ENCODE measurements at places on chromosomes 1 and 21.

- DNase-seq: no peak
Observed at GRCh38 chr1:178575611-178576361, 62.9 kb downstream of the TEX35 start.

DNA sequence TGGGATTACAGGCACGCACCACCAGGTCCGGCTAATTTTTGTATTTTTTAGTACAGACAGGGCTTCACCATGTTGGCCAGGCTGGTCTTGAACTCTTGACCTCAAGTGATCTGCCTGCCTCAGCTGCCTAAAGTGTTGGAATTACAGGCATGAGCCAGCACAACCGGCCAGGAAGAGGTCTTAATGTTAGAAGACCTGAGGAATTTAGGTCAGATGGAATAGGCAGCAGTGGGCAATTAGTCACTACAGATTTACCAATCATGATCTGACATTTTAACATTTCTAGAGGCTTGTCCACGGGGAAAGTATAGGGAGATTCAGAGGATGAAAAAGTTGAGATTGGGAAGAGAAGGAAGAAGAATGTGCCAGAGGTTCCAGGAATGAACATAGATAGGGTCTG is 8.9 kb upstream of the APP start:
- no peak for DNase-seq

- no peak for DNase-seq
Observed at GRCh38 chr1:39757501-39757900, 13.6 kb downstream of the OXCT2 start.

- no peak for DNase-seq
Observed at GRCh38 chr1:246246430-246246829, 260.6 kb downstream of the SMYD3 start.

DNA sequence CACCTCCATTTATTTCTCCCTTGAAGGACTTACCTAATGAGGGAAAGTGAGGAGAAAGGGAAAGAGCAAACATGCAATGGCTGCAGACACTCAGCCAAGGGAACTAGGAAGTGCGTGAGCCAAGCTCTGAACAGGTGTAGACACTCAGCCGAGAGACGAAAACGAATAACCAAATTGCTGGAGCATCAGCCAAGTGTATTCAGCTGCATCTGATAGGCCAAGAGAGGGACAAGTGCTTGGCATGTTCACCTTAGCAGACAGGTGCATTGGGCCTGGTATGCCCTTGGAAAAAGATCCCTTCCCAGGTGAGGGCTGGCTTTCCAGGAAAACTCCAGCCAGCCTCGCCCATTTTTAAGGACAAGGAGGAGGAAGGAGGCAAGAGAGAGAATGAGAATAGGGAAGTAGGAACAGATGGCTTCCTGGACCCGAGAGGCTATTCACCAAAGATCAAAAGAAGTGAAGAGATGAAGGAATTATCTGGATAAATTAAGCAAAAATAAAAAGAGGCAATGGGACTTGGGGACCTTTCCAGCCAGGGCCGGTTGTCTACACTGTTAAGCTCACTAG is 184.7 kb downstream of the TOMM20 start:
- no peak for DNase-seq

DNA sequence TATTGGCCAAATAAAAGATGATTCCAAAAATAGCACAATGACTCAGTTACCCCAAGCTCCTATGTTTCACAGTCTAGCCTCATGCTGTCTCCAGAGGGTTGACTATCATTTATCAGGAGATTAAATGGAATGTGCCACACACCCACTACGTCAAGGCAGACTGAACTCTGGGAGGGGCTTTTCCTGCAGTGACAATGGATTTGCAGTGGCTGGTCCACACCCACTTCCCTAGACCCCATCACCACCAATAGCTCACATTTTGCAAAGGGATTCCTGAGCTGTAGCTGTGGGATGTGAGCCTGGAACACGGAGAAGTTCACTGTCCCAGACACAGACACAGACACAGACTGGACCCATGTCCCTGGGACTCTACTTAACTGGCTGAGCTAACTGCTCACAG is 77.1 kb downstream of the HLCS start:
- no peak for DNase-seq

- no peak for DNase-seq
Observed at GRCh38 chr1:46404482-46405196, 10.5 kb downstream of the FAAH start.

GRCh38 chr1:32062867-32063230 is 9.9 kb upstream of the TMEM39B start:
- DNase-seq: no peak

GRCh38 chr1:164982545-164982944 is 374.0 kb downstream of the LMX1A start:
- no peak for DNase-seq

GRCh38 chr1:53684741-53685140 is 54.2 kb downstream of the GLIS1 start:
- no peak for DNase-seq

GRCh38 chr1:12448746-12449177 is 169.2 kb downstream of the DHRS3 start:
- DNase-seq: no peak

DNA sequence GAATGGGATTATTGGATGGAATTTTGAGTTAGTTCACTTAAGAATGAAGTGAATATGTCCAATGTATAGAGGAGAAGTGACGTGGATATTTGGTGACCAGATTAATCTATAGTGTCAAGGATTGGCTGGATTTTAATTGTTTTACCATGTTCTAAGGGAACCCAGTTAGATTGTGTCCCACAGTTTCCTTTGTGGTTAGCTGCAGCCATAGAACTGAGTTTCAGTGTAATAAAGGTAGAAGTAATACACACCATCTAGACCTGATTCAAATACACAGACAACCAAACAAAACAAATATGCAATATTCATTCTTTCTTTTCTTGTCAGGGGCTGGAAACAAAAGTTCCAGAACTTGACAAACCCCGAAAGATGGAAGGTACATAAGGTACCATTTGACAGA is 88.0 kb upstream of the RGS18 start:
- DNase-seq: no peak

DNA sequence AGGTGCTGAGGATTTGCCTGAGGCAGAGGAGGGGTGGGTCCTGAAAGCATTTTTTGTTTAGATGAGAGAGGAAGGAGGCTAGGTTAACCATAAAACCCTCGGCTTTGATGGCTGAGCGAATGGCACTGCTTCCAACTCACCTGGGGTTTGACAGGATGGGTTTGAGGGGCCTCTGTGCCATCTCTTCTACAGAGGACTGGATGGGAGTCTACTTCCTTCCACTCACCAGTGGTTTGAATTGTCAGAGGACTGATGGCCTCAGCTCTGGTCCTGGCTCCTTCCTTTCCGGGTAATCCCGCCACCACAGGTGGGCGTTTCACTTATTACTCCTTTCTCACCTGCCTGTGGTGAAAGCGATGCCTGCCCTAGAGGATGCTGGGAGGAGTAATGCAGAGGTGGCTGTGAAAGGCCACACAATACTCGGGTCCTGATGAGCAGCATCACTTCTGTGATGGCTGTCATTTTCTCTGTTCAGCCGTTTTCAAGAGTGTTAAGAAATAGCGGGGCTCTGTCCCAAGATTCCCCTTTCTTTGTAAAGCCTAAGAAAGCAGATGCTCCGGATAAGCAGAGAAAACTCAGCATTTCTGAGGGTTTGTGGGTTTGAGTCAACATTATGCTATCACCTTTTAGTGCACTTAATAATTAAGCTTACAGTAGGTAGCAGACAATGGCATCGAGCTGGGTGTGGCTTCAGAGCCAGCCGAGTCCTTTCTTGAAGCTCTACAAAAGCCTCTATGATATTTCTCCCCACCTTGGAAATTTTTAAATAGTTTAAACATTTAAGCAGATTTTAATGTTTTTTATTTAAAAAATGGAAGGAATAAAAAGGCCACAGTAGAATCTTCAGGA is 220.7 kb downstream of the HLX start:
- no peak for DNase-seq

DNA sequence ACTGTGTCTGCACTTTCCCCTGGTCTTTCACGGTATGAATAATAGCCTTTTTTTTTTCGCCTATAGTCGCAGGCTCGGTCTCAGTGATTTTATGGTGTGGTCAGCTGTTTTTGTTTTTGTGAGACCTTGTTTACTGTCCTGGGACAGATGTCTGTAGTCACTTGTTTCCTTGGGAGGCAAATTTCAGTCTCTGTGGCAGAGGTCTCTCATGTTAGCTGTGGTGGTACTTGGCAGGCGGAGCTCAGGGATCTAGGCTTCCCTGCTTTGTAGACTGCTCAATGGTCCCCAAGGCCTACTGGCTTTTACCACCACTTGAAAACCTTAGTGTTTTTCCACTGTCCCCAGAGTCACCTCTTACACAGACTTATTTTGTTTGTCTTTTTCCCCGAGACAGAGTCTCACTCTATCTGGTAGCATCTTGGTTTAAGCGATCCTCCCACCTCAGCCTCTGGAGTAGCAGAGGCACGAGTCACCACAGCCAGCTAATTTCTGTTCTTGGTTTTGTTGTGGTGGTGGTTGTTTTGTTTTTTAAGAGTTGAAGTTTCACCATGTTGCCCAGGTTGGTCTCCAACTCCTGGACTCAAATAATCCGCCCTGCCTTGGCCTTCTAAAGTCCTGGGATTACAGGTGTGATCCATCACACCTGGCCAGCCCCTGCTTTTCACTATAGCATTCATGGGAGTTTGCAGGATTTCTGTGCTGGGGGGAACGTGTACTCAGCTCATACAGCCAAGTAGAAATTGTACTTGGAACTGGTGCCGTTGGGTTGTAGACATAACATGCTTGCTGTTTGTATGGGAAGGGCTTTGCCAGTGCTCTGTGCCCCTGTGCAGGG is 10.3 kb downstream of the RNU1-2 start:
- DNase-seq: no peak

DNA sequence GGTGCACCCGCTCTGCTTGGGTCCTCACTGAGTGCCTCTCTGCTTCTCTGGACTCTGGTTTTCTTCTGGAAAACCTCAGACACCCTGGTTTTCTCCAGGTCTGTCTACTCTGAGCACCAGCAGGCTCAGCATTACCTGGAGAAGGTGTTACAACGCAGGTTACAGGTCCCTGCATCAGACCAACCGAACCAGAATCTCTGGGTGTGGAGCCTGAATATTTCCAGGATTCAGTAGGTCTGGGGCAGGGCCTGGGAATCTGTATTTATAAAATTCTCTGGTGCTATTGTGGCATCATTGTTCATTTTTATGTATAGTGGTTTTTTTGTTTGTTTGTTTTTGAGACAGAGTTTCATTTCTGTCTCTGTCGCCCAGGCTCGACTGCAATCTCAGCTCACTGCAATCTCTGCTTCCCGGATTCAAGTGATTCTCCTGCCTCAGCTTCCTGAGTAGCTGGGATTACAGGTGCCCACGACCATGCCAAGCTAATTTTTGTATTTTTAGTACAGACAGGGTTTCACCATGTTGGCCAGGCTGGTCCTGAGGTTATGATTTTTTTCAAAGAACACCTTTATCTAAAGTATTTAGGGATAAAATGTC is 1.5 kb upstream of the SLC30A2 start:
- no peak for DNase-seq

DNA sequence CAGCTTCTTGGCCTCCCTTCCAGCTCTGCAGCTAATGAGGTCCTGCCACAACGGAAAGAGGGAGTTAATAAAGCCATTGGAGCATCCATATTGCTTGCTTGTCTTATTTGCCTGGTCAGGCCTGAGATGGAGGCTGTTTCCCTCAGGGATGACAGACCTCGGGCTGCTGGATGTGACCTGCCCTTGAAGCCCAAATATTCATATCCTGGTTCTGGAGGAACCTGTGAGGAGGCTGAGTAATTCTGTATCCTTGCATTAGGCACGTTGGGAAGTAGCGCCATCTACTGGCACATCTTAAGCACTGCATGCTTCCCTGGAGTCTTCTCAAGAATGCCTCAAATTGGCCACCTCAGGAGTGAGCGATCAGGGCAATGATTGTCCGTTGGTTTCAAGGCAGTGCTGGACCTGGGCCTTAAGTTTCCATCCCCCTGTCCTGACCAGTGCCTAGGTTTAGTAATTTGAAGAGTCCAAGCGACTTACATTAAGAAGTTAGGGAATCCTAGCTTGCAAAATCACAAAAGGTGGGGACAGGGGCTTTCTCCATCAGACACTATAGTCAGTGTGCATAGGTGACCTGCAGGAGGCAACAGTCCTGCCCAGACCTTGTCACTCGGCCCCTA is 13.8 kb upstream of the NASP start:
- peak; percentile 51 for DNase-seq

DNA sequence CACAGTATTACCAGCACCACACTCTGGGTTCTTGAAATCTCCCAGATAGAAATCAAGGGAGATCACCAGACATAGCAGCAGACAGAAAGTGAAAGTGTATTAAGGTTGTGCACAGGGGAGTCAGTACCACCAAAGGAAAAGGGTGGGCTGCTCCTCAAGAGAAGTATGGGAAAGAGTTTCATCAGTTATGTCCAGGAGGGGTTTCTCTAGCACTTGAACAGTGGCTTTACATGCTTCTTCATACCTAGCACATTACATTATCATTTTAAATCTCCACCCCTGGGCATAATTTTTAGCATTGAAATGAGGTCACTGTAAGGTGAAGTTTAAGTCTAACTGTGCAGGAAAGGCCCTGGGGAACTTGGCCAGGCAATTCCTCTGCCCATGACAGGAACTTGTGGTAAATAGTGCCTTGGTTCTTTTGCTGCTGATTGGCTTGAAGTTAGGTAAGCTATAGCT is 601.0 kb downstream of the NUF2 start:
- no peak for DNase-seq

DNA sequence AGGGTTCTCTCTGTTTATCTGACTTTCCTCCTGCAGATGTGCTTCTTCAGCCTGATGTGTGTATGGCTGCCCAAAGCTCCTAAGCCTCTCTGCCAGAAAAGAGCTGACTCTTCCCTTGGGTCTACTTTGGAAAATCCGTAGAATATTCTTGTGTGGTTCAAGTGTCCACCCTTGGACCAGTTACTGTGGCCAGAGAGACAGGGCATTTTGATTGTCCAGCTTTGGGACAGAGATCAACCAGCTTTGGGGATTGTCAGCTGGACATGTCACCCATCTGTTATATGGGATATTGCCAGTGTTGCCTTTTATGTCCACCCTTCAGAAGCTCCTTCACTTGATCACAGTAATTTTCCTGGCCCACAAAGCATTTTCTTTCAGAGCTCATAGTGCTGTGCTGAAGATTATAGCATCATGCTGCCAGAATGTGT is 126.2 kb upstream of the L1TD1 start:
- no peak for DNase-seq

GRCh38 chr1:54663725-54664124 is 22.1 kb downstream of the MROH7 start:
- DNase-seq: no peak

GRCh38 chr1:17027403-17027802 is 15.7 kb upstream of the ATP13A2 start:
- no peak for DNase-seq

DNA sequence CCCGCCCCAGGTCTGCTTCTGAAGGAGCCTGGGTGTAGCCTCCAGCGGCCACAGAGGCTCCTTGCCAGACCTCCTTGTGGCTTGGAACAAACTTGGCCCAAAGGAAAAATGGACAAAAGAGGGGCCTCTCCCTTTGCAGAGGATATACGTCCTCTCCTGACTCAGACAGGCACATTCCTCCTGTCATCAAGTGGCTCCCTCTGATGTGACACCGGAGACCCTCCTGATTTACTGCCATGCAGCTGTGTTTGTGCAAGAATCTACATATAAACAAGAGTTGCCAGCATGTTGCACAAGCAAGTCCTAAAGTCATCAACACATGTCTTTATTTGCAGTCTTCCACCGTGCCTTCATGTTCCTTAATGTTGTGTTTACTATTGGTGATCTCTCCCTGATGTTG is 54.1 kb upstream of the F3 start:
- DNase-seq: no peak
